Frontal cortex (tissue), 4 donors: ENCODE measurements at places on chromosomes 2 and 18.

DNA sequence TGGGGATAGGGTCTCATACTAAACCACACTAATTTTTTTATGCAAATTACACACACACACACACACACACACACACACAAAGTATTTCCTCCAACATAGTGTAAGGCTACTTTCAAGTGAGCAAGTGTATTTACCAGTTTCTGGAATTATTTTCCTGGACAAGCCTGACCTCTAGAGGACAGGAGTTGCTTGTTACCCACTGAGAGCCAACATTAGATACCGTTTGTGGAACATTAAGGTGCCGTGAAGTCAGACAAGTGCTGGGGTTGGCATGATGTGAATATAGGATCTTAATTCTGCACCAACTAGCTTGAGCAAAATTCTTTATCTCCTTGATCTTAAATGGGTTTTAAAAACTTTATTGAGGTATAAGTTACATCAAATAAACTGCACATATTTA lies 39.3 kb upstream of the SERPINB2 start:
- no peak for DNase-seq

- no peak for DNase-seq
Observed at GRCh38 chr2:177396703-177397460, 4.3 kb downstream of the AGPS start.

DNA sequence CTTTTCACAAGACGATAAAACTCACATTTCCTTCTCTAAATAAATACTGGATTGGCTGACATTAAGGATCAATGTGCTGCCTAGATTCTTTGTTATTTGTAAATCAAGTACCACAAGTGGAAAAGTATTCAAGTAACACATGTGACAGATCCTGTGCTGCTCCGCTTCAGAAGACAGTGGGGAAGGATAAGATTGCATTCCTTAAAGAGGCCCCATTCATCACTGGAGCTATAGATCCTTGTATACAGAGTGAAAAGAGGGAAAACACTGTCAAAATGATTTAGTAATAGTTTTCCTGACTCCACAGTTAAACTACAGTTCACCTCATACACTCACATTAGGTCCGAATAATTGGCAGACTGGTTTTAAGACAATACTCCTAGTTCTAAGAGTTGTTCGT lies 108.0 kb upstream of the CSRNP3 start:
- DNase-seq: no peak

- DNase-seq: no peak
Observed at GRCh38 chr2:5412001-5412400, 280.2 kb upstream of the SOX11 start.

GRCh38 chr18:75338631-75339030 lies 88.9 kb downstream of the SMIM21 start:
- DNase-seq: no peak

- no peak for DNase-seq
Observed at GRCh38 chr2:186365406-186365805, 120.7 kb upstream of the ZC3H15 start.

GRCh38 chr2:9630117-9630735 lies 571 bp downstream of the YWHAQ start:
- peak; percentile 69 for DNase-seq

DNA sequence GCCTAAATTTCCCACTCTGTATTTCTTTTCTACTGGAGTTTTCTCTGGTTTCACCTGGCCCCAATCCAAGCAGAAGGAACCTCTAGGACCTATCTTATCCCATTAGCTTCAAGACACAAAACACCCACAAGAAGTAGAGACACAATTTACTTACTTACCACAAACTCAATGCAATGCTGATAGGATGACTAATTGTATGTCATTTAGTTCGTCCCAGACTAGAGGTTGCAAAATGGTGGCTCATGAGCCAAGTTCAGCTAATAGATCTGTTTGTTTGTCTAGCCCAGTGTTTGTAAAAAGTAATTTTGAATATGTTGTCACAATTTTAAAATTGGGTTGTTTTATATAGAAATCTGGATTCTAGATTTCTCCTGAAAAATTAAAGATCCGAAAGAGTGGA lies 34.7 kb upstream of the ZSWIM2 start:
- DNase-seq: no peak

DNA sequence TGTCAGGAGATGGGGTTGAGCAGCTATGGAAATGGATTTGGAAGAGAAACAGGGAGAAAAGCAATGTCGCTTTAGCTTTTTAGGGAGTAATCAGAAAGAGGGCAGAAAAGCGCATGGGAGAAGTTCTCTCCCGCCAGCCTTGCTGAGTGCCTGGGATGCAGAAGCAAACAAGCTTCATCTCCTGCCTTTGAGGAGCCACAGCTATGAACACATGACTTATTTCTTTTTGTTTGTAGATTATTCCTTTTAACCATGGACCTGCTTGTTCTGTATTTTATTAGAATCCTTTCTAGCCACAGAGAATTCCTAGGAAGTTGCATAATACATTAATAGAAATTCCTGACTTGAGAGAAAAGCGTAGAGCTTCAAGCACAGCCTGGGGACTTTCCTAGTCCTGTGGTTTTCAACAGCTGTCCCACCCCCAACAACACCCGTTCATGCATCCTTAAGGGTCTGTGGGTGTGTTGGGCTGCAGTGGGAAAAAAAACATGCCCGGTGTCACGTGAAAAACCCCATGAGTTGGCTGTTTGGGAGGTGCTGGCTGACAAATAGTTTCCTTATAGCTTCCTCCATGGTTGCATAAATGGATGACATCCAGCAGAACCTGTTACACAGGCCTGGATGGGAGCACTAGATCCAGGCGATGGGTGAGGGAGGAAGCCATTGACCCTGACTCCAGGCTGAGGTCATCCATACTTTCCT lies 14.9 kb downstream of the SLC9A4 start:
- no peak for DNase-seq

DNA sequence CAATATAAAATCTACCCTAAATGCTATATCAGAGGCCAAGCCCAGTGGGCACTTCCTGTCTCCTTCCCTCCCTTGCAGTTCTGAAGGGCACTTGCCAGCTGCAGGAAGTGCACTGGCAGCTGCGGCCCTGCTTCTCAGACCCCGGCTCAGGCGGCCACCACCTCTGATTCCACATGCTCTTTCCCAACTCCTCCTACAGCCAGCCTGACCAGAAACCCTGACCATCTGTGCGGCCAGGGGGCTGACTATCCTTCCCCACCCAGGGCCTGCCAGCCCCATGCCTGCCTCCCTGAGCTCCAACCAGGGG lies 88.6 kb downstream of the ZBTB7C start:
- no peak for DNase-seq

DNA sequence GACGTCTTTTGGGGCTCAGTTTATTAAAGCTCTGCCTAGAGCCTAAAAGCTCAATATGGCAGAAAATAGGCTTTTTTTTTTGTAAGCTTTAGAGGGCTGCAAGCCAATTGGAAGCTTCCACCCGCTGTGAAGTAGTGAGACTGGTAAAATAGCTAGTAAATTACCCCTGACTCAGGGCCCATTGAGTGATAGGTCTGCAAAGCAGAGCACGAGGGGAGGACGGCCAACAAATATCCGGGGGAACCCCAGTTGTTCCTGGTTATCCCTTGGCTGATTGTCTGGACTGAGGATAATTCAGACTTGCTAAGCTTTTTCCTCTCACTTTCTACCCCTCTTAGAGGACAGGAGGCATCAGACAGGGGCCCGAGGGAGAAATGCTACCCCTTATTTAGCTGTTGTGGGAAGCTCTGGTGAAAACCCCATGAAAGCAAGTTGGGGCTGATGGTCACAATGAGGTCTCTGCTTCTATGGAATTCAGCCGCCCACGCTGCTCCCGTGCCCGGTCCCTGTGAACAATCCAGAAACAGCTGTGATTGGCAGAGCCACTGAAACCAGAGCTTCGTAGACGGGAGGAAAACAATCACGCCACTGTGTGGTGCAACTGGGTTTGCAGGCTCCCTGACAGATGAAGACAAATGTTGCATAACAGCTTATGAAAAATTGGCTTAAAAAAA lies 141.9 kb upstream of the LGALSL start:
- DNase-seq: peak; percentile 43

DNA sequence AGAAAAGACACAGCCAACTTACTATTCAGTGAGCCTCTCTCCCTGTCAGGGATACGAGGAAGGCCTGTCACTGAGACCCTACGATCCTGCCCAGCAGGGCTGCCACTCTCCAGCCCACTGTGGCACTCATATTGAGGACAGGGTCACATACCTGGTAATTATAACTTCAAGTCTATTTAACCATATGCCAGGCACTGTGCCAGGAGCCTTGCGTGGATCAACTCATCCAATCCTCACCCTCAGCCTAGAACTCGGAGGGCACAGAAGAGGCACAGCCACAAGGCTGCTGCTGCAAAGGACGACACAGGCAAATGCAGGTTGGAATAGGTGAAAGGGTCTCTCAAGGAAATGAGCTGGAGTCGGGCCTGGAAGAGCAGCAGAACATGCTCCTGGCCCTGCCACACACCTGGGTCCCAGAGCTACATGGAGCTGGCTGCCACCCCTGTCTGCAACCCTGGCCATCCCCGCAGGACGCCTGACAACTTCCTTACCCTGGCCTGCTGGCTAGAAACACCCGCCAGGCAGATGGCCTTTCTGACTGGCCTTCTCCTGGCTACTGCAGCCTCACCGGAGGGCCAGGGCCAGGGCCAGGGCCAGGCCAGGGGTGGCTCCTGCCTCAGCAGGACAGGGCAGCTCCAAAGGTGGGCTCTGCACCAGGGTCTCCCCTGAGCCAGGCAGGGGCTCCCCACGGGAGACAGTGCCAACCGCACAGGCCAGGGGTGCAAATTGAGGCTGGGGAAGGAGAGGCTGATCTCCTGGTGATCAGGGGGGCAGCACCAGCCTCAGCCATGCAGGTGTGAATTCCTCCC lies 32.1 kb upstream of the SLC66A3 start:
- no peak for DNase-seq

DNA sequence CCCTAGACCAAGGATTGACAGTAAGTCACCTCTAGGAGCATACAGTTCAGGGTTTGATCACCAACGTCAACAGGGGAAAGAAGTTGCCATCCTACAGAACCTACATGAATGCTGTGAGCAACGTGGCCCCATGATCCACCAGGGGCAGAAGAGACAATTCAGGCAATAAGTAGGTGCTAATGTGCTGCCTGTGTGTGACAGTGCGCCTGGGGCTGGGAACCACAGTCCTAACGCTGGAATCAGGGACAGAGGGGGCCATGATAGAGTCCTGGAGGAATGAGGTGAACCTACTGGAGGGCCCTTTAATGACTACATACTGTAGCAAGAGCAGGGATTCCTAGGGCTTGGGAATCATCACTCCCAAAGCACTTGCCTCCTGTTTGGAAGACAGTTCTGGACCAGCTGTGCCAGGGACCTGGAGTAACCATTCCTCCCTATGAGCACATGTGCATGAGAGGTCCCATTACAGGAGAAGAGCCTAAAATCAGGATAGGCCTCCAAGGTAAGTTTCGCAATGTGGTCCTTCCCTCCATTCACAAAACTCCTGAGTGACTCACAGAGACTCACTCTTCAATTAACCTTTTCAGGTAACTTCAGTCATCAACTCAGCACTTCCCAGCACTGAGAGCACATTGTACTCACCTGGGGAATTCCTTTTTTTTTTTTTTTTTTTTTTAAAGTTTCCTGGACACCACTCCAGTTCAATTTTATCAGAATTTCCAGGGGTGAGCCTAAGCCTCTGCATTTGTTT lies 214.0 kb downstream of the TMEM163 start:
- no peak for DNase-seq
